ENCODE measurements at places on chromosomes 3 and 15.
A peak's percentile ranks its signal among the peaks of the same experiment; 100 is the strongest.

DNA sequence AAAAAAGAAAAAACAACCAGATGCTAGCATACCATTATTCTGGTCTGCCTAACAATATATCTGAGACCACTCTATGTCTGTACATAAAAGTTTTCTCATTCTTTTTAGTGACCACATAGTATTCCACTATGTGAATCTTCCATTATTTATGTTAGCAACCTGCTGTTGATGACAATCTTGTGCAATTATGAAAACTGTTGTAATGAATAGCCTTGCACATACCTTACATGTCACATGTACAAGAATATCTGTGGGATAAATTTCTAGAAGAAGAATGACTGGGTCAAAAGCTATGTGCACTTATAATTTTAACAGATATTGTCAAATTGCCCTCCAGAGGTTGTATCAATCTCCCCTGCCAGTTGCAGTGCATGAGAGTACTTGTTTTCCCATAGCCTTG, 62.5 kb downstream of the ARHGAP31 start:
- DNase-seq = no peak

DNA sequence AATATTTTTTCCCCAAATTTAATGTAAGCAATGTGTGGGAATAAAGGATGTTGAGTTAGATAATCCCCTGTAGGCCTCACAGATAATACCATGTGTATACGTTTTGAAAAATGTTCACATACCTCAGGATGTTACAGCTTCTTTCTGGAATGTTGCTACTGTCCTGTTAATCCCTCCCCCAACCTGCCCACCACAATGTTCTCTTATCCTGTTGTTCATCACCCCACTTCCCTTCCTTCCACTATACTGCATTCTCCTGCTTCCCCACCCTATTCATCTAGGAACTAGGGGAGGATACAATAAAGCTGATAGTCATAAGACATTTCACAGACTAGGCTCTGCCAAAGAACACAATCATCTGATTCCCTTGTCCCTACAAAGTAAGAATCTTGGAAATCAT, 92.1 kb downstream of the IGF2BP2 start:
- DNase-seq = no peak

GRCh38 chr15:40878785-40879184, 4.8 kb upstream of the RHOV start:
- DNase-seq = no peak

DNA sequence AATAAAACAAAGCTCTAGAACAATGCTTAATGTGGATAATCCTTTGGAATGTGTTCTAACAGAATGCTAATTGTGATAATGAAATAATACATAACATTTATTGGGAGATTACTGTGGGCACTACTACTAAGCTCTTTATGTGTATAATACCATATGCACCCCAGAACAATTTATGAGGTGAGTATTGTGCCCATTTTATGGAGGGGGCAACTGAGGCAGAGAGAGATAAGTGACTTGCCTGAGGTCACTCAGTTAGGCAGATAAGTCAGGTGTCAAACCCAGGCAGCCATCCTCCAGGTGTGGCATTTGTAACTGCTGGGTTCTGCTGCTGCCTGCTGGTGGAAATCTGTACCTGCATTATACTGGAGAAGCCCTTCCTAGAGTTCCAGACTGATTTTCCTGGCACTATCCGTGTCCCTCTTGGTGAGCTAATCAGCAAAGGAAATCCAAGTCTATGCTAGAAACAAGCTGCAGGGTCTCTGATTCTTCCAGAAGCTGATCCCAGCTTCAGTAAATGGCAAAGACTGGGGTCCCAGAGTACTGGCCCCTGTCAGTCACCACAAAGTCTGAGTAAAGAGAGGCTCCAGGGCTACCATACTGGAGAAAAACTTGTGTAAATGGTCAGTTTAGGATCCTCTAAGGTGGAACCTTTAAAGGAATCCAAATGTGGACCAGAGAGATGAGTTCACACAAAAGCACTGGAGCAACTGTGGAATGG, 22.6 kb upstream of the RBP1 start:
- DNase-seq = peak; percentile 77

GRCh38 chr15:51186181-51186705, 91.5 kb upstream of the TNFAIP8L3 start:
- no peak for DNase-seq

DNA sequence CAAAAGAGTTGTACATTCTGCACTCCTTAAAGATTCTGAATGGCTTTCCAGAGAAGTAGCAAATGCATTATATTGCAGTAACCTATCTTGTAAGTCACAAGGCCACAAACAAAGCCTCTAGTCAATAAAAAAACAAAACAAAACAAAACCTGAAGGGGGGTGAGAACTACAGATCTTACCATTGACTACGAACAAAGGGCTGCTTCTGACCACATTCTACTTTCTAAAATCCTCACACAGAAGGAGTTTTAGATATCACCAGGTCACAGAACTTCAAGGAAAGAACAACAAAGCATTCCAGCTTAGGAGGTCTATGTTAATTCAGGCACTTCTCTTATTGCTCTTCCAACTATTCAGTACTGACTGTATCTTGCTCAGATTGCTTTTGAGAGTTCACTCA, 343.0 kb downstream of the ZBTB20 start:
- no peak for DNase-seq

DNA sequence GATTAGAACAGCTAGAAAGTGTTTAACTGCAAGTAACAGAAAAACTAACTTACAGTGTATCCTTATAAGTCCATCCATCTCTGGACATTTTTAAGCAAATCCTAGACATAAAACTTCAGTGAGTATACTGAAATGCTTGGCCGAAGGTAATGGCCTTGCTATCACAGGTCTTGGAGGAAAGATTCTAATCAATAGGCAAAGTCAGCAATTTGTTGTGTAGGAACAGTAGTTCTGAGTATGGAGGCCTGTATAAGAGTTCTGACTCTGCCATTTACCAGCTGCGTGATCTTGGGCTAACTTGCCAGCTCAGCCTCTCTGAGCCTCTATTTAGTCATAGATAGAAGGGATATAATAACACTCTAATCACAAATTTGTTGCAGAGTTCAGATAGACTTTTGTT, 328.1 kb downstream of the IL20RB start:
- no peak for DNase-seq

DNA sequence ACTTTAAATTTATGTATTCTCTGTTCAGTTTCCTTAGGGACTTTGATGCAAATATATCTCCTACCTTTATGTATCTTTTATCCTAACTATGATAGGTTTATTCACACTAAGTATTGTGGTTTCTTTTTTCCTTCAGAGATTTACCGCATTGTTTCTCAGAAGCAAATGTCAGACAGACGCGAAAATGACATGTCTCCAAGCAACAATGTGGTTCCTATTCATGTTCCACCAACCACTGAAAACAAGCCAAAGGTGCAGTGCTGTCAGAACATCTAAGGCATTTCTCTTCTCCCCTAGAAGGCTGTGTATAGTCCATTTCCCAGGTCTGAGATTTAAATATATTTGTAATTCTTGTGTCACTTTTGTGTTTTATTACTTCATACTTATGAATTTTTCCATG, 18.3 kb downstream of the RAB11A start:
- no peak for DNase-seq

DNA sequence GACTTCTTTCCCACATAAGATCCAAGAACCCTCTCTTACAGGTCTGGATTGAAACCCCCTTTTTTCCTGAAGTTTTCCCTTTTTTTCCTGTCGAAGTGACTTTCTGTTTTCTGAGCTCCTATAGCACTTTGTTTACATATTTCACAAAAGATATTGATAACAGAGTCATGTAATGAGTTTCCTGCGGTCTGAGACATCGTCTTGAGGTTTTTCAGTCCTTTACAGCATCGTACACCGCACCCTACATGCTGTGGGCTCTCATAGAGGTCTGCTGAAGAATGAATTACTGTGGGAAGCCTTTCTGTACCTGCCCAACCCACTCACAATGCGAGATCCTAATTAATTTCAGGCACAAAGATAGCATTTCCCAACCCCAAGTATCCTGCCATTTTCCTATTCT, 53.1 kb downstream of the MCF2L2 start:
- no peak for DNase-seq

GRCh38 chr15:84929795-84930603, 45.5 kb downstream of the SLC28A1 start:
- no peak for DNase-seq

DNA sequence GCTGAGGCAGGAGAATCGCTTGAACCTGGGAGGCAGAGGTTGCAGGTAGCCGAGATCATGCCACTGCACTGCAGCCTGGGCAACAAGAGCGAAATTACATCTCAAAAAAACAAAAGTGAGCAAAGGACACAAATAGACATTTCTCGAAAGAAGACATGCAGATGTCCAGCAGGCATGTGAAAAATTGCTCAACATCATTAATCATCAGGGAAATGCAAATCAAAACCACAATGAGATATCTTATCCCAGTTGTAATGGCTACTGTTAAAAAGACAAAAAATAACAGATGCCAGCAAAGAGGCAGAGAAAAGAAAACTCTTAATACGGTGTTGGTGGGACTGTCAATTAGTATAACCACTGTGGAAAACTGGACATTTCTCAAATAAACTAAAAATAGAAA, 20.9 kb downstream of the ASB7 start:
- no peak for DNase-seq

DNA sequence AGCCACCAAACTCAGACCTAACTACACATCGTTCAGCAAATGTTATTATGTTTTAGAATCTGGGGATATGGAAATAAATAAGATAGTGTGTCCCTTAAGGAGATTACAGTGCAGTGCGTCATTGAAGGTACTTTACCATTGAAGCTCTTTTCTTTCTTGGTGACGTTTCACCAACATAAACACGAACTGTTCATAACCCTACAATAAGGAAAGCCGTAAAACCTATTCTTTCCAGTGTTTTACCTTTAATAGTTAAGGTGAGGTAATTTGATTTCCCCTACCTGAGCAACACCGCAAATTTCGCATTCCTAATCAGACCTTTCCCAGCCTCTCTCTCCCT, 826 bp downstream of the CCDC66 start:
- no peak for DNase-seq

DNA sequence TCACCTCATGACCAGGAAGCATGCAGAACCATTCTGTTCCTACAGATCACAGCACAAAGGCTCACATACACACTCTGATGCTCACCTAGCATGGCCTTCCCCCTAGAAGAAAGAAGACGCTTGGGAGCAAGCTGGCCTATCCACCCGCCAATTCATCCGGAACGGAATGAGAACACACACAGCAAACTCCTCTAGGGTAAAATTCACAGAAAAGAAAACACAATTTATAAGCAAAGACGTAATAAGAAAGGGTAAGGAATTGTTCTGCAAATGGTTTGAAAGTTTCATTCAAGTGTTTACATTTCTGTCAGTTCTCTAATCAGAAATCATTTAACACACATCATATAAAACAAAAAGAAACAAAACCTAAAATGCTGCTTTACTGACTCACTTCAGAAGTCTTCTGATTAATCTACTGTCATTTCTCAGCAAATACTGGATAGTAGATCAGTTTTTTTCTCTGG, 218.1 kb downstream of the OSBPL10 start:
- no peak for DNase-seq

DNA sequence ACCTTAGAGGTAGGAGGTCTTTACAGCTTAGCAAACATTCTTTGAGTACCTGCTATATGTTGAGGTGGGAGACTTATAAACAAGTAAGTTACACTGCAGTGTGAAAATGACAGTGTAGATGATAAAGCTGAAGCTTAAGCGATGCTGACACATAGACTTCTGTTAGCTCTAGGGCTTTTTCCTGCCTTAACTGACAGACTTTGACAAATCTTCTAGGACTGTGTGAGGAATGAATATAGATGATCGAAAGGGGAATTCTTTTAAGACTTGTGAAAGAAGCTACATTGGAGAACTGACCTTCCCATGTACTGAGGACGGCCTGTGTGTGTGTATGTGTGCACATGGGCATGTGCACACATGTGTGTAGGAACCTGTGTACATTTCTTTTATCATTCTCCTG, 22.7 kb downstream of the BOC start:
- DNase-seq = no peak

- no peak for DNase-seq
These were observed 212.4 kb upstream of the TBC1D5 start for GRCh38 chr3:17954801-17955200.

DNA sequence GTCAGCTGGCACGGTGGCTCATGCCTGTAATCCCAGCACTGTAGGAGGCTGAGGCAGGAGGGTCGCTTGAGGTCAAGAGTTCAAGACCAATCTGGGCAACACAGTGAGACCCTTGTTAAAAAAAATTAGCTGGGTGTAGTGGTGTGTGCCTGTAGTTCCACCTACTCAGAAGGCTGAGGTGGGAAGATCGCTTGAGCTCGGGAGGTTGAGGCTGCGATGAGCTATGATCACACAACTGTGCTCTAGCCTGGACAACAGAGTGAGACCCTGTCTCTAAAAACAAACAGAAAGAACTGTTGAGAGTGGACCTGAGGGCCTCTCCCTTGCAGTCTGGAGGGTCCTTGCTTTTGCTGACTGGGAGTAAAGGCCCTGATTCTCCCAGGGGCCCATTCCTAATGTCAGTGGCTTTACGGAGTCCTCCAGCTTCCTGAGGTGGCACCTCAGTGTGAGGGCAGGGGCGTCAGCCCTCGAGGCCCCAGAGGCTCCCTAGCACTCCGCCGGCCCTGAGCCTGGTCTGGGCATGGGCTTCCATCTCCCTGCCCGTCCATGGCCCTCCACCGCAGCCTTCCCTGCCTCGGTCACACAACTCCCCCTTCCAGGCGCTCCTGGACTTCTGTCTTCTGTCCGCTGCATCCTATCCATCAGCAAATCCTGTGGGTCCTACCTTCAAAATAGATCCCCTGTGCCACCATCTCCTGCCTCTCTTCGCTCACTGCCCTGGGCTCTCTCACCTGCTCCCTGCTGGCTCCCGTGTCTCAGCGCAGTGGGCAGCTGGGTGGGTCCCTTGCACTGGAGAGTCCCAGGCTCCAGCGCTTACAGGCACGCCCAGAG, 19.0 kb downstream of the FBLN2 start:
- no peak for DNase-seq

- DNase-seq = no peak
These were observed 9.2 kb upstream of the LYZL4 start for GRCh38 chr3:42419563-42419962.

DNA sequence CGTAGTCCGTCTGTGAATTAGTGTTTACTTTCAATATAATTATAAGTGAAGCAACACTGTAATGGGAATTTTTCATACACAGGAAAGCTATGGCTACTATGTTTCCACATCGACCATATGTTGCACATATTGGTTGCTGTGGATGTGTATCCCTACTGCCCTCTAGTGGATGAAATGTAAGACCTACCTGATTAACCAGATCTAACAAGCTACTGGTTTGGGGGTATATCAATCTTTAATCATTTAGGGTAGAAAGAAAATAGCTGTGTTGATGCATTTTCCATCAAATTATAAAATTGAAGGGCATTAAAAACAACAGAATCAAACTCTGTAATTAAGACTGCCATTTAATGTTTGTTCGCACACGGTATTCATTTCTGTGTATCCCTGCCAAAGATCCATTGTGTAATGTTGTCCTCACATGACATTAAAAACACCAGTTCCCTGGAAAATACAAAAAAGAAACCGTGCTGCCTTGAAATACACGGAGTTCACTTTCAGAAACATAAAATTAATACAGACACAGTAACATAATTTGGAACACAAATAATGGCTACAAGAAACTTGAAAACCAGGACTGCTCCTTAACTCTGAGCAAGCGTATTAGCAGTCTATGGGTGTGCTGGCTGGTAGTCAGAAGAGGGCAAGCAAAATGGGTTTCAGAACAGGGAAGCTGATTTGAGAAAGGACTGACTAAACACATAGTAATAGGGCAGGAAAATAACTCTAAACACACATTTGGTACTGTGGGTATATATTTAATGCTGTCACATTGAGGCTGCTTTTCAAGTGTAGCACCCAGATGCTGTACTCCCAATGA, 125.1 kb downstream of the TIGIT start:
- DNase-seq = no peak
